ENCODE measurements at places on chromosomes 2 and 18.

- DNase-seq: no peak
Measured at GRCh38 chr2:83323038-83323437, 1136.0 kb downstream of the SUCLG1 start.

GRCh38 chr2:119744335-119744939 is 15.3 kb upstream of the PTPN4 start:
- DNase-seq: peak; percentile 94

DNA sequence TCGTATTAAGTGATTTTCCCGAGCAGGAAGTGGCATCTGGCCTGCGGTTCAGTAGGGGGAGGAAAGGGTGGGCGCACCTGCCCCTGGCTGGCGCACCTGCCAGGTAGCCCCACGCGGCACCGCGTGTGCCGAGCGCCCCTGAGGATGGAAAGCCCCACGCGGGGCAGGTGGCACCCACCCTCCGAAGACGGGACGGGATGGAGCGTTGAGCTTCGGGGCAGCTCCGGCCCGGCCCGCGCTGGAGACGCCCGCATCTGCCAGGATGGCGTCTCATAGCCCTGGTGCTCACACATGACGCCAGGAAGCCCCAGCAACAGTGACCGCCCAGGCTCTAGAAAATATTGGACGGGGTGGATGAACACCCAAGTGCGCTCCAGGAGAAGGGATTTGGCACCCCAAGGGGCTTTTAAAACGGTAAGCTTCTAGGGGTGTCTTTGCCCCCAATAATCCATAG is 2.5 kb upstream of the NFATC1 start:
- no peak for DNase-seq

GRCh38 chr2:180983468-180984242 is 3.2 kb downstream of the UBE2E3 start:
- DNase-seq: peak; percentile 28

DNA sequence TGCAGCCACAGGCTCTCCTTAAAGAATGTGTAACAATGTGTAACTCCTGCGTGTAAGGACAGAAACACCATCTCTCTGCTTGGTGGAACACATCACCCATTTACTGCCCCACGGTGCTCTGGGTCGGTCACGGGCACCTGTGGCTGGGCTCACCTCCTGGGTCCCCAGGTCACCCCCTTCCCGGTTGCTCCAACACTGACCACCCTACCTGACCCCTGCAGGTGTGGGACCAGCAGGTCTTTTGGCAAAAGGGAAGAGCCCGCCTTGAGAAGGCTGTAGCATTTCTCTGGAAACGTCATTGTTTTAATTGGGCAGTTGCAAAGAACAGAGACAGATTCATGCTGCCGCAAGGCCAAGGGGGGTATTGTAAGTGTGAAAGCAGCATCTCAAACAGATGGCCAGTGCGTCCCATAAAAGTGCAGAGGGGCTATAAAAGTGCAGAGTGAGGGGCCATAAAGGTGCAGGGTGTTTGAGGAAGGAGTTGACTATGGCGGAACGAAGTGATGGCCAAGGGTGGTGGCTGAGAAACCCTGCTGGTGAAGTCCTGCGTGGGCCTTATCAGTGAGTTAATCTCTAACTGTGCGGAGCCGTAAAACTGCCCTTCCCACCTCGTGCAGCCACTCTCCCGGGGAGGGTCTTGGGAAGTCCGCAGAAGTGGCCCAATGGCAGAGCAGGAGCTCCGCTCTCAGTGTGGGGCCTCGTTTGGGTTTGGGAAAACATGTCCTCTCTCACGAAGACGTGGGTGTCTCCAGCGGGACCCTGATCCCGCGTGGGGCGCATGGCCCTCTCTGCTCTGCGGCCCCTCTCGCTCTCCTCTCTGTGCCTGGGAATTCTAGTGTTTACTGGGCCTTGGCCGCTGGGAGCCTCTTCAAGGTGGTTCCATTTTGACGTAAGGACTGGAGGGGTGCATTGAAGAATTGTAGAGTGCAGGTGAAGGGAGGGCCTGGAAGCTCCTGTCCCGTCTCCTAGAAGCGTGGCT is 13.7 kb upstream of the NEU4 start:
- DNase-seq: no peak

DNA sequence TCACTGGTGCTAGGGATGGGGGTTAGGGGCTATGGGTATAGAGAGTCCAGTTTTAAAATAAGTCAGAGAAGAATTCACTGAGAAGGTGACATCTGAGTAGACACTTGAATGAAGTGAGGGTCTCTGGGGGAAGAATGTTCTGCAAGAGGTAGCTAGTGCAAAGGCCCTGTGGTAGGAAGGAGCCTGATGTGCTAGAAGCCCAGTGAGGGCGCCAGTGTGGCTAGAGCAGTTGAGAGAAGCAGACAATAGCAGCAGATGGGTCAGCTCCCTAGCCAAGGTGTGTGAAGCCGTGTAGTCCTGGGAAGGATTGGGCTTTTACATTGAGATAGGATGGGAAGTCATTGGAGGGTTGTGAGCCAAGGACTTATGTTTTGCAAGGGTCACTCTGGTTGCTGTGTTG is 105.8 kb upstream of the PELI1 start:
- no peak for DNase-seq

GRCh38 chr2:46351750-46352138 is 54.5 kb downstream of the EPAS1 start:
- no peak for DNase-seq

- DNase-seq: no peak
Measured at GRCh38 chr2:28681606-28682005, 70.0 kb upstream of the PPP1CB start.

Data from NCI-H2029 (cell line).